ENCODE measurements at places on chromosomes 16 and 17.

DNA sequence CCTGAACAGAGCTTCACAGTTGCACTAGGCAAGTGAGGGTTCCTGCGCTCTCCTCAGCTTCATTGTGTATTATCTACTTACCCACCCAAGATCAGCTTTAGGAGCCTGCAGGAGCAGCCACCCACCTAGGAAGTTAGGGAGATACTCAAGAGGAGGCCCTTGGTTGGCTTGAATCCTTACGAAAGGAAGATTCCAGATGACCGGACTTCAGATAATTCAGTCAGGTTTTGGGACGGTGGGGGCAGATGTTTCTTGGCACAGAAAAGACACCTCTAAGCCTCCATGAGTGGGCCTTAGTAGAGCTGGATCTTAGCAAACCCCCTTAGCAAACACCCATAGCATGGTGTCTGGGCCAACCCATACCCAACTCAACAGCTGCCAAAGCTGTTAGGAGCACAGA lies 2.4 kb upstream of the CBFB start:
- no peak for DNase-seq

DNA sequence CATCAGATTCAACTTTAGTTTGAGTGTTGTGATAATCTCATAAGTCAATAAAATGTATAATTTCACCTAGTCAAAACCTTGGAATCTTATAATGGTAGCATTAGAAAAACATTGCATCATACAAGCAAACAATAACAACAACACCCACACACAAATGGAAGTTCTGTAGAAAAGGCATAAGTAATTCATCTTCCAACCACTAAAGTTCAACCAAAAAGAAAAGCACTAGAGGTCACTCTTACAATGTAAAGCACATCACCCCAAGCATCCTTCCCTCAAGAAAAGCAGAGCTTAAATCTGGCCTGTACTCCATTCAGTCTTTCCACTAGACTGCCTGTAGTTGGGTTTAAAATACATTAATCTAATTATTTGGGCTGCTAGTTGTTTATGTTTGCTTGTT lies 1.8 kb downstream of the CNTNAP4 start:
- peak; percentile 85 for DNase-seq

DNA sequence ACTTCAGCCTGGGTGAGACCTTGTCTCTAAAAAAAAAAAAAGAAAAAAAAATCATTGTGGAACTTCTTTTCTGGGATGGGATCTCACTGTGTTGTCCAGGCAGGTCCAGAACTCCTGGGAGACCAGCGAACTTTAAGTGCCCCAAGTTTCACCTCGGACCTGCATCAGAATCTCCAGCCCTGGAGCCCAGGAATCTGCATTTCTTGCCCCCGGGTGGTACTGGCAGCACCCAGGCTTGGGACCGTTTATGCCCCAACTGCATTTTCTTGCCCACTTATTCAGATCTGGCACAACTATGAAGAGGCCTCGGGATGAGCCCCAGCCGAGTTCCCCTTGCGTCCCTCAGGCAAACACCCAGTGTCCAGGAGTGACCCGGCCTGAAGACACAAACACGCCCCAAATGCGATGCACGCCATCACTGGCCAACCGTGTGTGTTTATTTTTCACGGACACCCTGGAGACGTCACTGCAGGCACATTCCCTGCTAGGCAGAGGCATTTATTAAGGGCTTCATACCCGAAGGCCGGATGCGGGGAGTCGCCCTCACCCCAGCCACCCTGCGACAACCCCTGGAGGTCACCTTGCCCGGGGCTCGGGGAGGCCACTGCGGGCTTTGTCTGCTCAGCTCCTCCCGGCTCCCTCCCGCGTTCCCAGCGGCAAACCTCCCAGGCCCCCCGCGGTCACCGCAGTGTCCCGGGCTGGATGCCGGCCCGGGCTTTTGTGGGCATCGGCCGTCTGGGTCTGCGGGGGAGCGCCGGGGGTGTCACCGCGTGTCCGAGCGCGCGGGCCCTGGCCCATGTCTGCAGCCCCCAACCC lies 684 bp upstream of the SPIRE2 start:
- DNase-seq: peak; percentile 74

- DNase-seq: peak; percentile 42
These were observed 2.8 kb downstream of the STAT5A start for GRCh38 chr17:42291129-42291528.

DNA sequence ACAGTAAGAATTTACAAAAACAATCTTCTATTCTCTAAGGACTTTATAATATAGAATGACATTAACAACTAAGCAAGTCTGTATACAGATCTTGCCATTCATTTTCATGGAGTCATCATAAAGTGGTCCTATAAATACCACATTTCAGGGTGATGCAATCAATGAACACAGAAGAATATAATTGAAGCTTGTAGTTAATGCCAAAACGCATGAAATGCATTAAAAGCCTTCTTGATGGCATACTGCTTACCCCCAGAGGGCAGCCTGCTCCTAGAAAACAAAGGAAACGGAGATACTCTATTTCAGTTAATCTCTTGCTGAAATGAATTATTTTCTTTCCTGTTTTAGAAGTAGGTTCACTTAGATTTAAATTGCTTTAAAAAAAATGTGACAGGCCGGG lies 45.2 kb upstream of the STAC2 start:
- no peak for DNase-seq

GRCh38 chr16:50565428-50565827 lies 17.2 kb downstream of the NKD1 start:
- DNase-seq: no peak

- DNase-seq: no peak
These were observed 387 bp downstream of the MSI2 start for GRCh38 chr17:57256708-57257112.

- no peak for DNase-seq
These were observed 21.1 kb upstream of the DBNDD1 start for GRCh38 chr16:90040152-90041023.

DNA sequence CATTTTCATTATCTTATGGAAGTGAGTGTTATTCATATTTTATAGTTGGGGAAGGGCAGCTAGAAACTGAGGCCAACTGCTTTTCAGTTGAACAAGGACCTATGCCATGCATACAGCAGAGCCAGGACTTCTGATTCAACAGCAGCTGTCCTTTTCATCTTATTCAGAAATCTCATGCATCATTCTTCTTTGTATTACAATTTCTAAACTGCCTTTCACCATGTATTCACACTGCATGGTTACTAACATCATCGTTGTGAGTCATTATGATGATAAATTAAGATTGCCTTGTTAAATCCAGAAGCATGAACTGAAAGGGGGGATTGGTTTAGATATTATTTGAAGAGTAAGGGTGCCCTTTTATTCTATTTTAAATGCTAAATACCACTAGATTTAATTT lies 1470.1 kb upstream of the GOT2 start:
- DNase-seq: no peak

DNA sequence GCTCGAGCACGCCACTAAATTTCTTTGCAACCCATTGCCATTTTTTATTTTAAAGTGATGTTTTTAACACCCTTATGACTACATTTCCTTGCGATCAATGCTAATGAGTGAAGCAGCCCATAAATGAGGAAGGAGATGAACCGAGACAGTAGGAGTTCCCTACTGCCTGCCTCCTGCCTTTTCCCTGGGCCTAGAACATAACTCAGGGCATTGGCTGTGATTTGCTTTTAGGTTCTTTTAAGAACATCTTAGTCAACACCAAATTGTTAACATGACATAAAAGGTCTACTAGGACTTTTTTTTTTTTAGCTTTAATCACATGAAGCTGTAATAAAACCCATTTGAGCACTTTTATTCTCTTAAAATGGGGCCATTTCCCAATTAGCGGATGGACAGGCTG lies 81.3 kb downstream of the MAP2K6 start:
- DNase-seq: no peak

GRCh38 chr17:5330981-5331380 lies 48.9 kb downstream of the RABEP1 start:
- no peak for DNase-seq

DNA sequence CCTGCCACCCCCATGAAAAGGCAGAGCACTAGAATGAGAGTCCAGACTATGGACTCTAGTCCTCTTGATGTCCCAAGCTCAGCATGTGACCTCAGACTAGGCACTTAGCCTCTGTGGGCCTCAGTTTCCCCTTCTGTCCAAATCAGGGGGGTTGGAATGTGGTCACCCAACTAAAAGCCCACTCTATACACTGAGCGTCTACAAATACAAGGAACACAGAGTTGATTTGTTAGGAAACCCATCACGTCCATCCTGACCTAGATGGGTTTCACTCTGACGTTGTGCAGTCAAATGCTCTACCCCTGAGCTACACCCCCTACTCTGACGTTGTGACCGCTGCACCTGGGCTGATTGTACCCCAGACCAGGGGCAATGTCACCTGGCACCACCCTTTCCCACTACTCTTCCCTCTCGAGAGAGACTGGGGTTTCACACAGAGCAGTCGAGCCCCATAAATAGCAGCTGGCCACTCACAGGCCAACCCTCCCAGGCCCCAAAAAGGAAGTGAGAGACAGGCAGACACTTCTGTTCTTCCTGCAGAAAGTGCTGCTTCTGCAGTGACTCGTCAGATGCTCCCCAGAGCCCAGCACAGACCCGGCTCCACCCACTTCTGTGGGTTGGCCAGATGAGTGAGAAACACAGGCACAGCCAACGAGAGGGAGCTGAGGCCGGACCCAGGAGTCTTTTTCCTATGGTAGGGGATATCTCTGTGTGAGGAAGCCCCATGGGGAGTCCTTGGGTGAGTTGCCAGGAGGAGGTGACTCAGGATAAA lies 16.1 kb upstream of the TNFRSF13B start:
- DNase-seq: no peak

DNA sequence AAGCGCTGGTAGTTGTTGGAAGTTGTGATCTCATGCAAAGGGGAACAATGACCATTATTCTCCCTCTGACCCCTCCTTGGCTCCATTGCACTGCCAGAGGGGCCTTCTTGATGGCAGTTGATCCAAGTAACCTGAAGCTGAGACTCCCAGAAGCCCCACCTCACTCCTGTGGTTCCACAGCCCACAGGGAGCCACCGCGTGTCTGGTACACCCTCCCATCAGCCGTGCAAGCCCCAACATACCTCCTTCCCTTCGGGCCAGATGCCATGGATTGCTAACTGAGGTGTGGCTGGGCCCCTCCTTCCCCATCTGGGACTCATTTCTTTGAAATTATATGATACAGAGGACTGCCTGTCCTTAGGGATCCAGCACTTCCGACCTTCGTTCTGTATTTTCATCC lies 17.8 kb downstream of the SAP30BP start:
- DNase-seq: no peak

DNA sequence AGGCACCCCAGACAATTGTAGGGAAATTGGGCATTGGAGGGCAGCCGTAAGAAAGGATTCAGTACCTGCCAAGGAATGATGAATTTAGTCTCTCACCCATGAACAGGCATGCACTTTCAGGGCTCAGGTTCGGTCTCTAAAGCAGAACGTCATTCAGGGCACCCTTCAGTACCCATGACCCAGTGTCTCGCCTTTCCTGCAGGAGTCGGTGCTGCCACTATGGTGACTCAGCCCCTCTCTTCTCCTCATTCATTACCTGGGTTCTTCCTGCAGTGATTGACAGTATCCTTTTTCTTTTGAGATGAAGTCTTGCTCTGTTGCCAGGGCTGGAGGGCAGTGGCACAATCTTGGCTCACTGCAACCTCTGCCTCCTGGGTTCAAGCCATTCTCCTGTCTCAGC lies 8.4 kb downstream of the SOST start:
- DNase-seq: no peak

GRCh38 chr17:76383546-76384221 lies 725 bp upstream of the SPHK1 start:
- DNase-seq: no peak

- no peak for DNase-seq
These were observed 100.7 kb downstream of the LYRM1 start for GRCh38 chr16:21001262-21001661.

GRCh38 chr17:66348584-66349165 lies 46.3 kb downstream of the PRKCA start:
- DNase-seq: no peak

DNA sequence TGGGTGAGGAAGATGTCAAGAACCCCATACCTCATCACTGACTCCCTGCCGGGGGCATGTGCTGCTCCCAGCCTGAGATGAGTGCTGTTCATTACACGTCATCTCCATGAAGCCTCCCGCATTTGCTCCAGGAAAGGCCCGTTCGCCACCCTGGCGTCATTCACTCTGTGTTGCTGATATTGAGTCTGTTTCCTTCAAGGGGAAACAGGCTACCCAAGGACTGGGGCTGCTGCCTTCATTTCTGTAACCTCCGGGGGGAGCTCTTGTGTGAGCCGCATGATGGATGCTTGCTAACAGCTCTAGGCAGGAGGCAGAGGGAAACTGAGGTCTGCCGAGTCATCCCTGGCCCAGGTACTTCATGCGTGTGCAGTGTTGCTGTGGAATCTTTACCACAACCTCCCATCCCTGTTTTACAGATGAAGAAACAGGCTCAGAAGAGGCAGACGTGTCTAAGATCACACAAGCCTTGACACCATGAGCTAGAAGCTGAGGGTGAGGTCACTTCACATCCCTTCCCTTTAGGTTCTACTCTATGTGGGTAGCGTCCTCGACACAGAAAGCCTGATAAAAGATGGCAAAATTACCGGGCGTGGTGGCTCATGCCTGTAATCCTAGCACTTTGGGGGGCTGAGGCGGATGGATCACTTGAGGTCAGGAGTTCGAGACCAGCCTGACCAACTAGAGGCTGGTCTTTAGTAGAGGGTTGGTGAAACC lies 3.5 kb upstream of the ARMC5 start:
- peak; percentile 60 for DNase-seq

- no peak for DNase-seq
These were observed 94.3 kb downstream of the ABCA8 start for GRCh38 chr17:68860941-68861340.

DNA sequence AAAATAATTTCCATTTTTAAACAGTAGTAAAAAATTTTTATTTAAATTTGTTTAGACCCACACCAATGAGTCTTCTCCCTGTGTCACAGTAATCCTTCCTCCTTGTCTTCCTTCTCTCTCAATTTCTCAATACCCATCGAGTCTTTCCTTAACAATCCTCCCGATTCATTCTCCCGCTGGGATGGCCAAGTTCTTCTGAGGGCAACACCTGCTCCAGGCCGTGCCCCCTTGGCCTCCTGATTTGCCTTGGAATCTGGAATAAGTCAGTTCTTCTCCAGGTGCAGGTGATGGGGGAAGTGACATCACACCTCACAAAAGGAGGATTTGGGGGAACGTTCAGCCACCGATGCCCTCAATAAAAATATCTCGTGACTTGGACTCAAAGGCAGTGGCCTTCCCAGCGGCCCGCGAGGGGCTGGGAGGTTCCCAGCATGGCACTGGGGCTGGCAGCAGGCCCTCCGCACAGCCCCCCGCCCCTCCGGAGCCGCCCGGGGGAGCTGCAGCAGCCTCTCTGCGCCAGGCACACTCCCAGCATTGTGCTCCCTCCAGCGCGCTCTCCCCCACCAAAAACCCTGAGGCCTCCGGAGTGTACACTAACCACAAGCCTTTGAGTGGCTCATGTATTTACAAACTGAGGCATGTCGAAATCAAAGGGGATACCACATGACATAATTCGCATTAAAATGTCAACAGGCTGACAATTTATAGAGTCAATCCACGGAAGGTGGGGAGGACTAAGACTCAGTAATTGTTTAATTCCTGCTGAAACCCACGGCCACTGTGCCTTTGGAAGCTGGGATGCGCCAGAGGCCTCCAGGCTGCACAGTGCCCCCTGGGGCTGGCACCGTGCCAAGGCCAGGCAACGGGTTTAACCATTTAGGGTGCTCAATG lies 120.5 kb downstream of the ZFHX3 start:
- DNase-seq: no peak

GRCh38 chr17:76345377-76345974 lies 8.2 kb downstream of the PRPSAP1 start:
- DNase-seq: no peak

GRCh38 chr17:64111831-64112230 lies 18.1 kb downstream of the ERN1 start:
- DNase-seq: no peak

GRCh38 chr16:19573997-19574396 lies 18.5 kb downstream of the VPS35L start:
- DNase-seq: no peak

Measured in SK-N-DZ (cell line).